ENCODE measurements at places on chromosomes 4 and X.

DNA sequence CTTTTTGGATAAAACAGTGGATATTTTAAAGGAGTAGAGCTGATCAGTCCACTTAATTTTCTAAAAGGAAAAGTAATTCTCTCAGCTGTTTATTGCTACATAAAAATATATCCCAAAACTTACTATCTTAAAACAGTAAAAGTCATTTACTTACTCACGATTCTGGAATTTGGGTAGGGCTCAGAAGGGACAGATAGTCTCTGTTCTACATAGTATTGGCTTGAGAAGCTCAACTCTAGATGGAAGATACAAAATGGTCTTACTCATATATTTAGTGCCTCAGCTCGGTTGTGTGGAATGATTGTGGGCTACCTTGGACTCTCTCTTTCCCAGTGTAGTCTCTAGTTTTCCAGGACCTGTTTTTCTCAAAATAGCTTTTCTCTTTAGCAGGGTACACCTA lies 691.5 kb upstream of the POU3F4 start:
- no peak for DNase-seq

GRCh38 chrX:11241720-11242119 lies 51.5 kb upstream of the AMELX start:
- DNase-seq: no peak

DNA sequence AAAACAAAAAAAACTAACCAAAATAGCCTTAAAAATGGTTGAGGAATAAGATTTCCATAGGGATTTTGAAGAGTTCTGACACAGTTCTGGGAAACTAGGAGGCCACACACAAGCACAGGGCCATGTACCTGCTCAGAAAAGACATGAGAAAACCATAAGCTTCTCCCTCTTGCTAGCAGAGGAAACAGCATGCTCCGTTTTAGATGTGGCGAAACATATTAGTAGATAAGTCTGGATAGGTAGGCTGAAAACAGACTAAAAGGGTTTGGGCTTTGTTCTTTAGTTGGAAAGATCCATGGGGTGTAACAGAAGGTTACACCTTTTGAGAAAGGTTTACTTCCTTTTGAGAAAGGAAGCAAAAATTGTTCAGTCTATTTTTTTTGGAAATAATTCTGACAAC lies 10.9 kb downstream of the VSIG4 start:
- DNase-seq: no peak

- no peak for DNase-seq
These were observed 36.3 kb upstream of the RBPJ start for GRCh38 chr4:26284536-26284935.

DNA sequence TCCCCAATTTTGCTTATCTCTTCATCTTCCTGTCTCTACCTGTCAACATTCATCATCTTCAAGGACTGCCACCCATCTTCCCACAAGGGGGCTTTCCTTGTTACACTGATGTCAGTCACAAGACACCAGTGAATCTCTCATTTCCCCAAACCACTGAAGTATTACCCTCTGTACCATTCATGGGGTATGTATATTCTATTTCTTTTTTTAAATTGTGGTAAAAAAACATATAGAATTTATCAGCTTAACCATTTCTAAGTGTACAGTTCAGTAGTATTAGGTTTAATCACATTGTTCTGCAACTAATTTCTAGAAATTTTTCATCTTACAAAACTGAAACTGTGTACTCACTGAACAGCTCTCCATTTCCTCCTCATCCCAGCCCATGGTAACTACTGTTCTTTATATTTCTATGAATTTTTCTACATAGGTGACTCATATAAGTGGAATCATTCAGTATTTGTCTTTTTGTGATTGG lies 98.6 kb downstream of the LARP7 start:
- DNase-seq: no peak

DNA sequence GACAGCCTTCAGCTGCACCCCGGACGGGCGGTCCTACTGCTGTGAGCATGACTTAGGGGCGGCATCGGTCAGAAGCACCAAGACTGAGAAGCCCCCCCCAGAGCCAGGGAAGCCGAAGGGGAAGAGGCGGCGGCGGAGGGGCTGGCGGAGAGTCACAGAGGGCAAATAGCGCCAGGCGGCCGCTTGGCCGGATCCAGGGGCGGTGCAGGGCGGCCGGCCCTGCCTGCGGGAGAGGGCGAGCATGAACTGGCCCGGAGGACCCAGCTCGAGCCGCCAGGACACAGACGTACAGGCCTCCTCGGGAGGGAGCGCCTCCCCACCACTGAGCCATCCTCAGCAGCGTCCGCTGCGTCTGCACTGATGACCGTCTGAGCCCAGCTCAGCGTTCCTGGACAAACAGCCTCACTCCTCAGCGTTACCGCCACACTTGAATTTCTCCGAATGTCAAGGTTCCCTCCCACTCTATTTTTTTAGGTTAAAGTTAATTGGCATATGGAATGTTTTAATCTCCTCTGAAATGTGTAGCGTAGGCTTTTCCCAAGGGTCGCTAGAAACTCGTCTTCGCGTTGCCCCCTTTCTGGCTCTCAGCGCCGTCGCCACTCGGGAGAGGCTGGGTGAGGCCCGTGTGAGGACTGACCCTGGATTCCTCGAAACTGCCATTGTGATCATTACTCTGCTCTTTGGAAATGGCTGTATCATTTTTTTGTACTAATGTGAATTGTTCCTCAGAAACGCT lies 29.9 kb downstream of the NELFA start:
- no peak for DNase-seq

DNA sequence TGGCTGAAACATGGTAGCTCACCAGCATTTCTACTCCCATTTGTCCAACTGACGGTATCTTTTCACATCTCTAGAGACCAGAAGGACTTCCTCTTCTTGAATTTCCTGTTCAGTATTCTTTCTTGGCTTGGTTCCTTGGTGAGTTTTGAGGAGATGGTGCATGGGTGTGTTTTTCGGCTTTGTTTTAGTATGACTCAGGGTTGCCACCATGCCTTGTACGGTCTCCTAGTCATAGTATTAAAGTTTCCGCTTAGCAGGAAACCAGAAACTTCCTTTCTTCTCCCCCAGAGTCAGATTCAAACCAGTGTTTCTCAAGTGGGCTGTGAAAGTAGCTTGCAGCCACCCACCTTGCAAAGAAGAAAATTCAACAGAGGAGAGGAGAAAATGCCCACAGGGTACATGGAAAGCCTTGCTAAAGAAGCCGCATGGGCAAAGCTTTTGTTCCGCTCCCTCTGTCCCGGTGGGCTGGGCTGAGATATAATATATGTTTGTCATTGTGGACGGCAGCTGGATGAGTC lies 5.7 kb downstream of the CD99 start:
- no peak for DNase-seq

DNA sequence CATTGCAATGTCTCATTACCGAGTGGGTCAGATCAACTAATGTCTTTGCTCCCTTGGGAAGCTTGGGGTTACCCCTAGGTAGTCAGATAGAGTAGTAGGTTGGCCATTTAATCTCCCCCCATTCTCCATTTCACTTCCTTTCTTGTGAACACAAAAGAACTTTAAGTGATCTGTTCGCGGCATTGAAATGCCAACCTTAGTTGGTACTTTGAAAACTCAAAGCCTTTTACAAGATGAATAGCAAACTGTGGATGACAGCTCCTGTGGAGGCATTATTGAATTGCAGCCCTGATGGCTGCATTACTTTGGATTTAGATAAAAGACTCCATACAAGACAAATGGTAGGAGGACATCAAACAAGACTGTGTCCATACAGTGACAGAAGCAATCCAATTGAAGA lies 469.1 kb downstream of the GBA3 start:
- DNase-seq: no peak

GRCh38 chr4:153181700-153182099 lies 22.5 kb upstream of the TRIM2 start:
- DNase-seq: no peak

DNA sequence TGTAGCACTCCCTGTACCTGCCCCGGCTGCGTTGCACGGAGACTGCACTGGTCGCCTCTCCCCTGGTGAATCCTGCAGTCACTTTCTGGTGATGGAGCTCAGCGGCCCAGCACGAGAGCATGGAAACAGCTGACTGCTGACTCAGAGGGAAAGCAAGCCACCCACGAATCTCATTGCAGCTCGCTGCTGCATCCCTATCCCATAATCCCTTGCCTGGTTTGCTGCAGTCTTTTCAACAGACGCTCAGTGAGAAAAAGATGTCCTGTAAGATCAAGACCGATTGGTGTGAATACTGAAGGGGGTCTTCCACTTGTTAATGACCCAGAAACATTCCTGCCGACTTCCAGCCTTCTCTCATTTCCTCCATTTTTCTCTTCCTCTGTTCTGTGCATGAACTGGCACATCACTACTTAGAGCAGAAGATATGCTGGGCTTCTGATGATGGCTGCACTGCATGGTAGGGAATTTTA lies 52.9 kb downstream of the TRIM2 start:
- DNase-seq: no peak

- DNase-seq: no peak
These were observed 358.9 kb downstream of the TRAM1L1 start for GRCh38 chr4:116726523-116726922.

DNA sequence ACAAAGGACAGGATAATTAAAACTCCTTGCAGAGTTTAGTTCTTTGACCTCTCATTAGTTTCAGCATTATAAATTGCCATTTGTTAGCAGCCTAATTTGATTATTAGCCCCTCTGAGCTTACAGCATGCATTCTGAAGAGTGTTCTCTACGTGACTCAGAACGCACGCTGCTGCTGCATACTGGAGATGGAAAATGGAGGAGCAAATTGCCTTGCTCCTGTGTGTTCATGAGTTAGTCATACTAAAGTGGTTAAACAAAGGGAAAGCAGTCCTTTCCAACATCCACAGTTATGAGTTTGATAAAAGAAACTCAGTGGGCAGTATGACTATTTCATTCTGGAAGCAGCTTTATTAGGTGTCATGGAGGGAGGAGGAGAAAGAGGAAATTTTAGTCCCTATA lies 922.5 kb downstream of the RPA4 start:
- DNase-seq: no peak

DNA sequence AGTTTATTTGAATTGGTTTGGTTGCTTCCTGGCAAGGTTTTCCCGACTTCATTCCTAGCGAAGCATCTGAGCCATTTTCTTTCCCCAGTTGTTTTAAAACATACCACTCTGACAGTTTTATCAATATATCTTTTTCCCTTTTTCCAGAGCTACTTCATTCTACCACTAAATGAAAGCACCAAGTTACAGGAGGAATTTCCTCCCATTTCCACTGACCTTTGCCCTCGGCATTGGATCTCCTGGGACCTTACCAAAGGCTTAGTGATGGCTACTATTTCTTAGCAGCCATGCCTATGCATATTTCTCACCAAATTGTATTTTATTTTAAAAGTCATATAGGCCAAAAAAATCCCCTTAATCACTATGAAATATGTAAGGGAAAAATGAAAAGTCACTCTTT lies 150.5 kb downstream of the ZNF330 start:
- DNase-seq: no peak

DNA sequence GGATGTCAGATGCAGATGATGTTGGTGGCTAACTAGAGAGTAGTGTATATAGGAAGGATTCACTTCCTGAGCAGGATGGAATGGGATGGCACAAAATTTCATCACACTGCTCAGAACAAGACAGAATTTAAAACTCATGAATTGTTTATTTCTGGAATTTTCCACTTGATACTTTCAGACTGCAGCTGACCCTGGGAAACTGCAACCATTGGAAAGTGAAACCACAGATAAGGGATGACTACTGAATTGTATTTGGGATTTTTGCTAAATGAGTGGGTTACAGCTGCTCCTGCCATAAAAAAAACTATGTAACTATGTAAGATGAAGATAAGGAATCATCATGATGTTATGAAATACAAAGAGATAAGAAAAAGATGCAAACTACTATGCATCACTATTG lies 51.4 kb downstream of the NPY5R start:
- no peak for DNase-seq

GRCh38 chr4:42366959-42367358 lies 30.3 kb upstream of the SHISA3 start:
- no peak for DNase-seq

GRCh38 chr4:170497112-170497511 lies 407.4 kb upstream of the AADAT start:
- DNase-seq: no peak

DNA sequence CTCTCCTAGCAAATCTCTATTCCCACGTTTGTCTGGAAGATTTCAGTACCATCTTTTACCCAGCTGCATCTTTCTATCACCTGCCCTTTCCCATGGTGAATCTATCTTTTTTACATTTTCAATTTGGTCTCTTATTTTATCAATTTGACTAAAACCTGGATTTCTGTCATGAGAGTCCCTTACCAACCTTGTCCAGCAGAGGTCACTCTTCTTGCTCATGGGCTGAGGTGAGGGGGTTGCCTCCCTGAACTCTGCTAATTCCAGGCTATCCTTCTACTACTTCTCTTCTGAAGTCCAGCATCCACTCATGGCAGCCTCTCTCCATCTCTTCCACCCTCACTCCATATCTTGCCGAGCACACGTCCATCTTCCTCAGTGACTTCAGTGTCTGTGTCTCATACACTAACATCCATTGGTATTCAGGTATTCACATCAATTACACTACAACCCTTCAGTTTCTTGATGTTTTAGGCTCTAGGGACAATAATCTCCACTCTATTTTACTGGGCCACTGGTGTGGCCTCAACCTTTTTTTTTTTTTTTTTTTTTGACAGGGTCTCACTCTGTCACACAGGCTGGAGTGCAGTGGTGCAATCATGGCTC lies 17.8 kb upstream of the ZNF827 start:
- DNase-seq: no peak

GRCh38 chrX:46569621-46570020 lies 3.9 kb upstream of the CHST7 start:
- DNase-seq: no peak

GRCh38 chrX:12716574-12716973 lies 74.6 kb upstream of the PRPS2 start:
- no peak for DNase-seq

- DNase-seq: no peak
These were observed 151.3 kb downstream of the THOC2 start for GRCh38 chrX:123581586-123581985.

- DNase-seq: no peak
These were observed 128.2 kb downstream of the CBR4 start for GRCh38 chr4:168881781-168882420.

DNA sequence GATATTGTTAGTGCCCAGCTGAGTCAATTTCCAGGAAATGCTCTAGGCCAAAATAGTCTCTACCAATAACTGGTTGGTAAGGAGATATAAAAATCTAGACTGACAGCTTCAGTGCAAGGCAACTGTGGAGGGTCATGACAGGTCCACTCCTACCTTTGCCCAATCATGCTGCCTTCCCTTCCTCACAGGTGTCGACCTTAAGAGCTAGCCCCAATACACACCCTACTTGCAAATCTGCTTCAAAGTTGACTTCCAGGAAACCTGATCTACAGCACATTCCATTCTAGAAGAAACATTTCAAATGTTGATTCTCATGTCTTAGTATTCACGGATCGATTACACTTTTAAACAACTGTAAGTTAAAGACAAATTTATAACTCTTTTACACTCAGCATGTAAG lies 1455.5 kb downstream of the TECRL start:
- no peak for DNase-seq

DNA sequence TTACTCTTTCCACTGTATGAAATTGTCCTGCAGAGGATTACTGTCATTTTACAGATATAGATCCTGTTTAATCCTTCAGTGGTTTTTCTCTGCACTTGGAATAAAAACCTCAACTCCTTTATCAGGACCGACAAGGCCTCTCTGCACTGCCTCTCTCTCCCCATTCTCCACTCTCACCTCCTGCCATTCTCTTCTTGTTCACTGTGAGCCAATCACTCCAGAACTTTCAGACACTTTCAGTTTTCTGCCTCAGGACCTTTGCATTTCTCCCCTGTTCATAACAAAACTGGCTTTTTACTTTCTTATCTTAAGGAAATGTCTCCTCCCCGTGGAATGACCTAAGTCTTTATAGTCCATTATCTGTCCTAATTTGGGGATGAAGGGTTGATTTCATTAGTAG lies 137.3 kb downstream of the ELOVL6 start:
- DNase-seq: no peak

- no peak for DNase-seq
These were observed 139.2 kb upstream of the ANK2 start for GRCh38 chr4:112910109-112910736.

Measured in BJ (cell line).